Heart left ventricle (tissue), 16 donors: ENCODE measurements at places on chromosomes 3 and 15. TPM values are rescaled to one million over a fixed set of nuclear protein-coding genes. Genes with fewer than 3 reads are reported as not detected.

DNA sequence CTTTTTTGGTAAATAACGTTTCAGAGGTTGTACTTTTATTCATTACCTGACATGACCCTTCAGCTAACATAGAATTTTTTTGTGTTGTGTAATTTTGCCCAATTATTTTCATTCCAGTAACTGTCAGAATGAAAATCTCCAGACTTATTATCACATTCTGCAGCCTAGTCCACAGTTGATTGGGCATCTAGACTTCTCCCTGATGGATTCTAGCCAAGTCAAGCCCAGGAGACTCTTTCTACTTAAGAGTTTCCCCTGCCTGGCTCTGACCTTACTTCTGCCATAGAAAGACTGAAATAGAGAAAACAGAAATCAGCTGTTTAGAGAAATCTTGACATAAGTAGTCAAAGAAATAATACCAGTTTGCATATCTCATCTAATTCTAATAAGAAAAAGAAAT lies 82.9 kb upstream of the CDAN1 start:
- no peaks in the 10 kb centered on the region for H3K4me1 ChIP-seq
- DNase-seq = no peak
- H3K36me3 ChIP-seq = no peaks in the 10 kb centered on the region
- H3K27me3 ChIP-seq = no peaks in the 10 kb centered on the region
- no peak overlapping the region for H3K4me3 ChIP-seq

DNA sequence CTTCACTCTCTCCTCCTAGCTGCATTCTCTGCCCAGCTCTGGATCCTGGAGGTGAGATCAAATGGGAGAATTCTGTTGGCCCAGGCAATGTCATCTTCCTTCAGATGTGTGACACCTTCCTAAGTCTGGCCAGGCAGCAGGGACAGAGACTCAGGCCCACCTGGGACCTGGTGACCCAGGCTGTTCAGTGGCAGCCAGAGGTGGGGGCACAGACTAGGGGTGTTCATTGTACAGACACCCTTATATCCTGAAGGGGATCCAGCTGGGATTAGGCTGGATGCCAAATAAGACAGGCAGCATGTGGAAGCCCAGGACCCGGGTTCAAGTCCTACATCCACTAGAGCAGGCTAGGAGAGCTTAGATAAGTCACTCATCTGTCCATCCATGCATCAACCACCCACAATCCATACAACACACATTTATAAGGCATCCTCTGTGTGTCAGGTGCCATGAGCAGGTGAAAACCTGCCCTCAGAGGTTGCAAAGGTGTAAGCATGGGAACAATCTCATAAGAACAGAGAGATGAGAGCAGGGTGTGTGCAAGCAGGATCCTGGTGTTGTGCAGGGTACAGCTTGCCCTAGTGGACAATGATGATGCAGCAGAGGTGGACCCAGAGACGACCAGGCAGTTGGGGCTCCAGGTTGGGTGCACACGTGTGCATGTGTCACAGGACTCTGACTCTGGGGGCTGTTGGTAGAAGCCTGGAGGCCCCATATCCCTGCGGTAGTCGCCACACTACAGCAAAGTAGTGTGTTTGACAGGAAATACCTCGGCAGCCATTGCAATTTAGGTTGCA lies 18.3 kb upstream of the RPL29 start:
- DNase-seq = no peak
- H3K4me1 ChIP-seq = peaks cover 26% of the 10 kb centered on the region
- H3K4me3 ChIP-seq = no peak overlapping the region
- no peaks in the 10 kb centered on the region for H3K27me3 ChIP-seq

DNA sequence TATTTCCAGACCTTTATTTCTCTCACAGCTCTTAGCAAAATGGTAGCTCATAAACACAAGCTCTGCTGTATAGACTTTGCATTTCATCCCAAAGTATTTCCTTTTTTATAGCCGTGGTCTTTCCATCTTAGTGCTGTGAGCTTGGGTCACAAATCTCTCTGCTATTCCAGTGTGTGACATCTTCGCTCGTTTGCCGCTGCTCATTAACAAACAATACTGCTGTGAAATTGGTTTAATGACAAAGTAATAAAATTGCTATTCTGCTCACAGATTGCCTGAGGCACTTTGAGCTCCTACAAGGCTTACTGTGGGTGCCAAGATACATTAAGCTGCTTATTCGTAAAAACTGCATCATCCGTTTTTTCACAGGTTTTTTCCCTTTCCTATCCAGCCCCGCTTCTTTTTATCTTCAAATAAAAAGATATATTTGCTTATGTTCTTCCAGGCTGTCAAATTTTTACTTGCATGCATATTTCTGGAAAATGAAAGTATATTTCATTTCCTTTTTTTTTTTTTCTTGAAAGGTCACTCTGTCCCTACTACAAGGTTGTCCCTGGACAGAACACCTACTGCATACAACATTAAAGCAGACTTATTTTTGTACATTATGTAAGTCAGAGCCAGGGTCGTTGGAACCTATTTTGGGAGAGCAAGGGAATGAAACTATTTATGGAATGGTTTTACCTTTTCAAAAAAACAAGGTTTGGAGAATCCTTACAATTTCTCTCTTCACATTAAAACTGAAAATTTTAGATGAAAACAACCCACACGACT lies 174.5 kb downstream of the MEIS2 start:
- no peak overlapping the region for H3K4me3 ChIP-seq
- no peaks in the 10 kb centered on the region for H3K27me3 ChIP-seq

GRCh38 chr15:48090666-48091065 lies 30.1 kb upstream of the SLC24A5 start:
- H3K27ac ChIP-seq = no peak overlapping the region
- H3K27me3 ChIP-seq = peaks cover 14% of the 10 kb centered on the region
- no peak overlapping the region for H3K4me3 ChIP-seq

- no peaks in the 10 kb centered on the region for H3K36me3 ChIP-seq
- peaks cover 10% of the 10 kb centered on the region for H3K27me3 ChIP-seq
- peak; percentile 69 for DNase-seq
- peak within 1 kb of the TSS; percentile 18 for H3K27ac ChIP-seq
- H3K4me3 ChIP-seq = peak within 1 kb of the TSS; percentile 61
These were observed at the start of gene ESYT3 for GRCh38 chr3:138434276-138434874. TSS of gene ESYT3 (plus strand) at chr3:138434616. CDS start at chr3:138434799, 183 bp downstream.

DNA sequence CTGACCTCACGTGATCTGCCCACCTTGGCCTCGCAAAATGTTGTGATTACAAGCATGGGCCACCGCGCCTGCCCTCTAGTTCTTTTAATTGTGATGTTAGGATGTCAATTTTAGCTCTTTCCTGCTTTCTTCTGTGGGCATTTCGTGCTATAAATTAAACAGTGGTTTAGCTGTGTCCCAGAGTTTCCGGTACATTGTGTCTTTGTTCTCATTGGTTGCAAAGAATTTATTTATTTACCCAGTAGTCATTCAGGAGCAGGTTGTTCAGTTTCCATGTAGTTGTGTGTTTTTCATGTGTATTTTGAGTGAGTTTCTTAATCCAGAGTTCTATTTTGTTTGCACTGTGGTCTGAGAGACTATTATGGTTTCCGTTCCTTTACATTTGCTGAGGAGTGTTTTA lies 30.1 kb downstream of the MYRIP start:
- DNase-seq = no peak
- no peak overlapping the region for H3K4me3 ChIP-seq
- H3K4me1 ChIP-seq = no peaks in the 10 kb centered on the region
- H3K36me3 ChIP-seq = no peaks in the 10 kb centered on the region
- no peak overlapping the region for H3K27ac ChIP-seq
- H3K27me3 ChIP-seq = no peaks in the 10 kb centered on the region

- H3K4me3 ChIP-seq = no peak overlapping the region
- no peaks in the 10 kb centered on the region for H3K27me3 ChIP-seq
- H3K36me3 ChIP-seq = no peaks in the 10 kb centered on the region
- no peak overlapping the region for H3K27ac ChIP-seq
- no peaks in the 10 kb centered on the region for H3K4me1 ChIP-seq
These were observed 121.2 kb downstream of the TLE3 start for GRCh38 chr15:69976366-69976994.

DNA sequence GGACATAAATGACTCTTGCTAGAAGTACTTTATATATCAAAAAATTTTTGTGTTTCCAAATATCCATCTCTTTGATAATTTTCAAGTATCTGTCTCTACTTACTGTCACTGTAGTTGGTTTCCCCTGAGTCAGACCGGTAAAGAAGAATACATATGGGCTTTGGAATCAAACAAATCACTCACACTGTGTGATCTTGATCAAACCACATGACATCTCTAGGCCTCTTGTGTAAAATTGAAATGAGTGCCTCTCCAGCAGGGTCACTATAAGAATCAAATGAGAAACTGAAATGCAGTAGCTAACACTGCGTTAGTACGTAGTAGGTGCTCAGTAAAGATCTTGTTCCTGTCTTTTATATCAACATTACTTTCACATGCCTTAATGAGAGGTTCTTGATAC lies 314.6 kb upstream of the STT3B start:
- no peak overlapping the region for H3K4me3 ChIP-seq
- no peaks in the 10 kb centered on the region for H3K27me3 ChIP-seq
- H3K36me3 ChIP-seq = no peaks in the 10 kb centered on the region
- DNase-seq = no peak

- H3K4me1 ChIP-seq = peaks cover 29% of the 10 kb centered on the region
- no peak overlapping the region for H3K27ac ChIP-seq
- no peaks in the 10 kb centered on the region for H3K36me3 ChIP-seq
- DNase-seq = no peak
- no peaks in the 10 kb centered on the region for H3K27me3 ChIP-seq
These were observed 33.8 kb downstream of the RBMS3 start for GRCh38 chr3:29314727-29315088.

- no peaks in the 10 kb centered on the region for H3K36me3 ChIP-seq
- peaks cover 23% of the 10 kb centered on the region for H3K4me1 ChIP-seq
- H3K27ac ChIP-seq = no peak overlapping the region
These were observed 1.0 kb upstream of the TBC1D21 start for GRCh38 chr15:73872346-73872745.

GRCh38 chr3:94070341-94070911 lies 7.6 kb downstream of the NSUN3 start:
- H3K4me1 ChIP-seq = no peaks in the 10 kb centered on the region
- H3K4me3 ChIP-seq = no peak overlapping the region
- no peak overlapping the region for H3K27ac ChIP-seq
- H3K27me3 ChIP-seq = no peaks in the 10 kb centered on the region
- no peak for DNase-seq

DNA sequence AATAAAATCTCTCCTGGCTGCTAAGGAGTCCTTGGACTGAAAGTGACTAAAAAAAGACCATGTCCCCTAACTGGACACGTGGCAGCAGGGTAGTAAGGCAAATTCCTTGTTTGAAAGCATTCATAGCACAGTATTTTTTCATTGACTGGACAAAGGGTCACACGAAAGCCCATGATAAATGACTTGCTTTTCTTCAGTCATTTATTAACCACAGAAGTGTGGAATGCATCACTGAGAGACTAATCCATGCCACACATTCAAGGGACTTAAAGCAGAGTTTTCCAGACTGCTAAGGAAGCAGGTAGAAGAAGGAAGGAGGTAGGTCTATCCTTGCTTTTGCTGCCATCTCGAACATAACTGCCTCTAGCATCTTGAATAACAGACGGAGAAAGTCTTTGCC lies 31.2 kb downstream of the CASR start:
- H3K27ac ChIP-seq = no peak overlapping the region
- no peaks in the 10 kb centered on the region for H3K4me1 ChIP-seq
- no peak for DNase-seq
- no peaks in the 10 kb centered on the region for H3K36me3 ChIP-seq

GRCh38 chr3:132317229-132317948 lies at the start of gene ACP3:
TSS of gene ACP3 (plus strand) at chr3:132317407. CDS start at chr3:132317457, 50 bp downstream.
- H3K36me3 ChIP-seq = no peaks in the 10 kb centered on the region
- peak; percentile 44 for DNase-seq
- H3K27me3 ChIP-seq = no peaks in the 10 kb centered on the region
- no peak within 1 kb of the TSS for H3K4me3 ChIP-seq

DNA sequence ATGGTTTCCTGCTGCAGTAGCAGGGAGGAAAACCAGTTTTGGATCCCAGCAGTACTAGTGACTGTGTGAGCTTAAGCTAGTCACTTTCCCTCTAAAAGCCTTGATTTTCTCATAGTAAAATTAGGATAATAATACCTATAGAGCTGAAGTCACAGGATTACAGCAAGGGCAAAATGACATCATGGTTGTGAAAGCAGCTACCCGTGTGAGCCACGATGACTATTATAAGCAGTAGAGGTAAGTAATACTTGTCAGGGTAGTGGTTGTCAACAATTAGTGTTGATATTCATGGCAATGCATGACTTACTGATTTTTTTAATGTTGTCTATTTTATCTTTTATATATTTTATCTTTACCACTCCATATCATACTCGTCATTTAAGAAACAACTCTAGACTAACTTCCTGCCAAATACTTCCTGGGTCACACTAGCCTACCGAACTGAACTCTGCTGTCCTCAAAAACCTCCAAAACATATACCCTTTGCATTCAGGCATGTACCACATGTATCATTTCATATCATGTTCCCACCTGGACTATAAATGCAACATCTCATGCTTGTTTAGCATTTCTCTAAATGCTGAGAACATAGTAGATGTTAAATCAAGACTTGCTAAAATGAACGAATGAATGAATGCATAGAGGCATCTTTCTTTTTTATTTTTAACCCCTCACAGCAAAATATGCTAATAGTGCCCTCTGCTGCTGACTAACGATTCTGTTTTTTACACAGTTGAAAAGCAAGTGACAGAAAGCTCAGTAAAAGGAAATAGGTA lies 172.6 kb downstream of the P3H2 start:
- no peak overlapping the region for H3K4me3 ChIP-seq
- H3K36me3 ChIP-seq = no peaks in the 10 kb centered on the region
- no peak overlapping the region for H3K27ac ChIP-seq

DNA sequence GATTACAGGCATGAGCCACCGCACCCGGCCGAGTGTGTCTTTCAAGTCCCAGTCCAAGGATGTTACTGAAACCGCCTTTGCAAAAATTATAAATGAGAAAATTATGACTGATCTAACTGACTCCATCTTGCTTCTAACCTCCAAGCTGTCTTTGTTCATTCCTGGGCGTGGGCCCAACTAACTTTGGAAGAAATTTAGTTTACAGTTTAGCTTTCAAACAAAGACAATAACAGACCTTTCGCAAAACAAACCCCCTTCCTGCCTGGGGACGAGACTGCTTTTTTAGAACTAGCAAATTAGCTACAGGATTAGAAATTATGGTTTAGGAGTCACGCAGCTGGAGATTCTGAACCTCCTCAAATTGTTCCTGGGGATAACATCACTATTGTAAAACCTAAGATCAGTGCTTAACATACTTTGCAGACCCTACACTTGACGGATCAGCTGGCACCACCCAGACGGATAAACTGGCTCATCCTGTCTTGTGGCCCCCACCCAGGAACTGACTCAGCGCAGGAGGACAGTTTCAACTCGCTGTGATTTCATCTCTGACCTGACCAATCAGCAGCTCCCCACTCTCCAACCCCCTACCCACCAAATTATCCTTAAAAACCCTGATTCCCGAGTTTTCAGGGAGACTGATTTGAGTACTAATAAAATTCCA lies 23.8 kb downstream of the NANOGP8 start:
- no peaks in the 10 kb centered on the region for H3K4me1 ChIP-seq
- no peaks in the 10 kb centered on the region for H3K27me3 ChIP-seq
- H3K36me3 ChIP-seq = no peaks in the 10 kb centered on the region
- no peak overlapping the region for H3K27ac ChIP-seq
- DNase-seq = no peak

SPINK8 gene
- not detected for total RNA-seq

SLC28A1 gene
- 1.1 TPM for total RNA-seq

PLCB2 gene
- 46.2 TPM for total RNA-seq

WDR49 gene
- 1.9 TPM for total RNA-seq

GOLGA6B gene
- not detected for total RNA-seq
